ENCODE measurements at places on chromosomes 1 and 21.

DNA sequence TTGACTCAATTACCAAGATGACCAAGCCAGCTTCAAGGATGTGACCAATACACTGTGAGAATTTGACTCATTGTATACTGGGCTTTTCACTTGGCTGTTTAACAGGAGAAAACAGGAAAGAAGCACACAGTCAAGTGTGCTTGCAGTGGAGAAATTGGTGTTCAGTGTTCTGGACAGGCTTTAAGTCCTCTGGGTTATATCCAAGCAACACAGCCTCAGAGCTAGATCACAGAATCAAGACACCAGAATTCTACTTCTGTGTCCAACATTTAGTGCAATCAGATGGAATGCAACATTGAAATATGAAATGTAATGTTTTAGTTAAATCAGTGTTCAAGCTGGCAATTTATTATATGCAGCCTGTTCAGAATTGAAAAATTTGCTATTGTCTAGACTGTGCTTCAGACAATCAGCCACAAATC, 694.4 kb downstream of the LTN1 start:
- DNase-seq = no peak

GRCh38 chr1:12627296-12627695, 9.3 kb upstream of the DHRS3 start:
- no peak for DNase-seq

GRCh38 chr1:88976235-88976634, 16.2 kb downstream of the KYAT3 start:
- DNase-seq = no peak

DNA sequence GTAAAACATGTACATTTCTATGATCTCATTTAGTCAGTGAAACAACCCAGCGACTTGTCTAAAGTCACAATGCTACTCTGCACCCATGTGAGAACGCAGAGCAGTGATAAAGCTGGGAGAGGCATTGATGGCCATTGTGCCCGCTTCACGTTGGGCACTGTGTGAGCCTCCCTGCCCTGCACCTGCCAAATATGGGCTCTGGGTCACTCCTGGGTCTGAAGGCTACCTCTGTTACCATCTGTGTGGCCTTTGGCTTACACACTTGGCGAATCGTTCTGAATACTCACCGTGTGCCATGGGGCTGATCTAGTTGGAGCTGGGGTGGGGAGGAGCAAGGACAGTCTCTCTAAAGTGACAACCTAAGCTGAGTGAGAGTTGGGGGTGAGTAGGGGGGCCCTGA, 29.9 kb downstream of the PCSK9 start:
- no peak for DNase-seq

DNA sequence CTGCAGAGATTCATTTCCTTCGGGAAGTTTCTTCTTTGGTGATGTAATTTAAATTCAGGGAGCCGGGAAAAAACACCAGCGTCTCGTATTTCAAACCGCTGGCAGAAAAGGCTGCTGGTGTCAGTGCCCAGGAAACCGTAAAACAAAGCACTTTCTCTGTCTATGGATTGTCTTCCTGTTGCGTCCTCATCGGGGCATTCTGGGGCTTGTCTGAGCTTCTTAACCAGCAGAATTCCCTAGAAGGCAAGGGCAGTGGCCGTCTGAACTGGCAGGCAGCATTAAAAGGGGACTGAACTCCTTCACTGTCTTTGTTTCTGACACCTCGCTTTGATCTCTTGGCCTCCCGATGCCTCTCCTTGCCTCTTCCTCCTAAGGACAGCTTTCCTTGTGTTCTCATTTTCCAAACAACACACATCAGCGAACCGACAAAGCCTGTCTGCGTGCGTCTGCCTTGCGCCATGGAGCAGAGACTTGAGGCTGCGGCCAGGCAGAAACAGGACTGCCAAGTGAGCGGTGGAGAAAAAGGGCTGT, 391.6 kb upstream of the VAMP3 start:
- DNase-seq = no peak

GRCh38 chr1:190935925-190936324, 458.3 kb upstream of the BRINP3 start:
- DNase-seq = no peak

- DNase-seq = no peak
Observed at GRCh38 chr1:84363019-84363418, 35.3 kb upstream of the DNASE2B start.

DNA sequence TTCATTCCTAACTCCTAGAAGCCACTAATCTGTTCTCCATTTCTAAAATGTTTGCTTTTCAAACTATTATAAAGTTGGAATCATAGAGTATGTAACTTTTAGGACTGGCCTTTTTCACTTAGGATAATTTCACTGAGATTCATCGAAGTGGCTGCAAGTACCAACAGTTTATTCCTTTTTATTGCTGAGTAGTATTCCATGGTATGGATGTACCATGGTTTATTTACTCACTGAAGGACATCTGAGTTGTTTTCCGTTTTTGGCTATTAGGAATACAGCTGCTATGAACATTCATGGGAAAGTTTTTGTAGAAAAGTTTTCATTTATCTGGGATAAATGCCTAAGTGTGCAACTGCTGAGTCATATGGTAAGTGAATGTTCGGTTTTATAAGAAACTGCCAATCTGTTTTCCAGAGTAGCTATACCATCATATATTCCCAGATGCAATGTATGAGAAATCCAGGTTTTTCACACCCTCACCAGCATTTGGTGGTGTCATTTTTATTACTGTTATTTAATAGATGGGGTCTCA, 66.3 kb downstream of the SLC27A3 start:
- DNase-seq = no peak

GRCh38 chr1:27574871-27575831, 28.8 kb downstream of the AHDC1 start:
- no peak for DNase-seq

- DNase-seq = no peak
Observed at GRCh38 chr1:80896781-80897356, 903.9 kb upstream of the ADGRL2 start.

DNA sequence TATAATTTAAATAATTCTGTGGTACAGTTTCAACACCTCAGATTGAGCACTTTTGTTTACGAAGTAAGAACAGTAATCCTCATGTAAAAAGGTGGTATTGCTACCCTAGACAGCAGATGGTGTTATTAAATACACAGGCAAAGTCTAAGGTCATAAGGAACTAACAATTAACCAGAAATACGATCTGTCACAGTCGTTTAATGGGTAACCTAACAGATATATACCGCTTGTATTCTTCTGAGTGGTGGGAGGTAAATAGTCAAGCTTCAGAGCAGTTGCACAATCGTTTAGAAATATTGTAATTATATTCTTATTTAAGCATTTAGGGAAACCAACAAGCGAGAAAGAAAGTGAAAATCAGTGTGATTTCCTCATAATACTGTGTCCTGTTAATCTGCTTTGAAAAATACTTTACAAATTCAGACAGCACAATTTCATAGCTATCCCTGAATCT, 9.8 kb upstream of the IRF2BP2 start:
- DNase-seq = no peak

GRCh38 chr1:114086601-114087368, 66.9 kb downstream of the SYT6 start:
- no peak for DNase-seq

- DNase-seq = no peak
Observed at GRCh38 chr1:75421371-75421770, 189.5 kb downstream of the SLC44A5 start.

DNA sequence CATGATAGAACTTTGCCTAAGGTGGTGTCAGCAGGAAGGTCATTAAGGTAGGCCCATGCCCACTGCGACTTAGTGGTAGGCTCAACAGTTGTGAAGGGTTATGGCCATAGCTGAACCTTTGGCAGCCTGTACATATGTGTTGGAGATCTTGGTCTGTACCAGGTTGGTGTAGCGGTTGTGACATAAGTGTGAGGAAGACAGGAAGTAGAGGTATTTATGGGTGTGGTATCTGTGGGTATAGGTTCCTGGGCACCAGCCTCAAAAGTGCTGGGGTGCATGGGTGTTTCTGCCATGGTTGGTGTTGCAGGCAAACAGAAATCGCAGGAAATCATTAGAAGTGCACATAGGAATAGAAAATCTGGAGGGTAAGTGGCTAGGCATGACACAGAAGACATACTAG, 18.6 kb upstream of the LRIF1 start:
- DNase-seq = no peak

- no peak for DNase-seq
Observed at GRCh38 chr1:111813440-111814304, 58.0 kb downstream of the DDX20 start.

DNA sequence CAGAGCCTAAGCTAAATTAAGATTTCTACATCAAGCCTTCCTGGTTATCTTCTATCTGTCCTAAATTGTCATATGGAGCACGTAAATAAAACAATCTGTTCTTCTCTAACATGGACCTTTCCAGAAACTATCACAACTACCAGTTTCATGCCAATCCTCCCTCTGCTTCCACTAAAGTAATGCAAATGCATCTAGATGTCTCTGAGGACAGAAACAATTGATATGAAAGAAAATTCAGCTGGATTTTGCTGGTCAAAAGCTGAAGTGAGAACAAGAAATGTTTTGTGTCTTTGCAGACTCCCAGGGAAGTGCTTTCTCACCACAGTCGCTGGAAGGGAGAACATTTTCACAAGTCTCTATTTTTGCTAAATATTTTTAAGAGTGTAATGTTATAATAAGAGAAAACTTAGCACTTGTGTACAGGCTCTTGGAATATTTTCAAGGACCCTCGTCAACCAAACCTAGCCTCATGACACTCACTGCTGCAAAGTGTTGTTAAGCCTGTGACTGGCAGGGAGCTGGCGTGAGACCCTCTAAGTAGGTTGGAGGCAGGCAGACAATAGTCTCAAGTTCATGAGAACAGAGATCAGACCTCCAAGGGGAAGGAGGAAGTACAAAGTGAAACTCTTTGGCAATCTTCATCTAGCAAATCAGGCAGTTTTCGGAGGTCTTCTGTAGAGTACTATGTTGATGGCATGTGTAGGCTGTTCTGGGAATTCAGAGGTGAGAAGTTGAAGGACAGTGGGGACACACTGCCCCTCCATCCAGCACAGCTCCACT, 38.8 kb downstream of the DNASE2B start:
- no peak for DNase-seq

DNA sequence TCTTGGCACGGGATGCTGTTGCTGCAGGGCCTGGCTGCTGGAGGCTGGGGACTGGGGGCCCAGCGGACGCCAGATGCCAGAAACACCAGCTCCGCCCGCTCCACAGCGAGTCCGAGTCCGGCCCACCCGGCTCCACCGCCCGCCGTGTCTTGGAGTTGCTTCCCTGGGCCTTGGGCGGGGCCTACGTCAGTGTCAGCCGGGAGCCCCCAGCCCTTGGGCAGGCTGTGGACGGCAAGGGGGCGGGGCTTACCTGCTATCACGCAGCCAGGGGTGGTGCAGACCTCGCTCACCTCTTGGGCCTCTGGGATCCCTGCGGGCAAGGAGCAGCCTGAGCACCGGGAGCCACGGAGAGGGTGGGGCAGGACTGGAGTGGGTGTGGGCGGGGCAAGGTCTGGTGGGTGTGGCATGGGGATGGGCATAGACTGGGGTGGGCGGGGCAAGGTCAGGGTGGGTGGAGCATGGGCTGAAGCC, 21.8 kb downstream of the MMEL1 start:
- DNase-seq = no peak

DNA sequence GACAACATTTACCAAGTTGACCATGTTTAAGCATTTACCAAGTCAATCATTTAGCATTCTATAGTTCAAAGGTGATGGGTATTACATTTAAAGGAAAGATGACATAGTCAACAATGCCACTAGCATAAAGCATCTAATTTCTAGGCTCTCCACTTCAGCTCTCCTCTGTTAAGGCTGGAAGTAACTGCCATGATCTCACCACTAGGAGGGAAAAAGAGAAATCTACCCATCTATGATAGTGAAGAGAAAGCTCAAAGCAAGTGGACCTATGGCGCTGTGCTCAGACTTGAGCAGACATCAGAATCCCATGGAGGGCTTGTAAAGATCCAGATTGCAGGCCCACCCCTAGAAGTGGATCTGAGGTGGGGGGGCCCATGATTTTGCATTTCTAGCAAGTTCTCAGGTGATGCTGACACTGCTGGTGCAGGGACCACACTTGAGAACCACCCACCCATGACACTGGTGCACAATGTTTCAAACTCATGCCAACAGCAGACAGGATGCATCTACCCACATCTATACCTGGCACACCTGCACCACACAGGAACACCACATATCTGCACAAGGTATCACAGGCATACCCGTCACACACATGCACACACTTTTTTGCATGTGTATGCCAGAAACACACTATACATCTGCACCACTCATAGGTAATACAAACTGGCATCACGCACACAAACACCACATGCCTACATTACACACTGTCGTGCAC, 392.9 kb upstream of the RUNX1 start:
- no peak for DNase-seq

Data from activated CD8-positive, alpha-beta memory T cell treated with anti-CD3 and anti-CD28 coated beads for 48 hours (primary cell).